ENCODE measurements at places on chromosomes 6 and 20.

- DNase-seq, result peak; percentile 9
- no peak overlapping the region for H3K4me3 ChIP-seq
- no peaks in the 10 kb centered on the region for H3K4me1 ChIP-seq
- H3K27ac ChIP-seq, result no peak overlapping the region
Measured at GRCh38 chr6:43188426-43188825, 6.4 kb downstream of the CUL9 start.

GRCh38 chr20:62291251-62292066 is 11.3 kb upstream of the ADRM1 start:
- H3K27ac ChIP-seq, result no peak overlapping the region
- H3K36me3 ChIP-seq, result peaks cover 81% of the 10 kb centered on the region
- peak; percentile 79 for DNase-seq
- no peaks in the 10 kb centered on the region for H3K27me3 ChIP-seq
- H3K4me1 ChIP-seq, result no peaks in the 10 kb centered on the region

DNA sequence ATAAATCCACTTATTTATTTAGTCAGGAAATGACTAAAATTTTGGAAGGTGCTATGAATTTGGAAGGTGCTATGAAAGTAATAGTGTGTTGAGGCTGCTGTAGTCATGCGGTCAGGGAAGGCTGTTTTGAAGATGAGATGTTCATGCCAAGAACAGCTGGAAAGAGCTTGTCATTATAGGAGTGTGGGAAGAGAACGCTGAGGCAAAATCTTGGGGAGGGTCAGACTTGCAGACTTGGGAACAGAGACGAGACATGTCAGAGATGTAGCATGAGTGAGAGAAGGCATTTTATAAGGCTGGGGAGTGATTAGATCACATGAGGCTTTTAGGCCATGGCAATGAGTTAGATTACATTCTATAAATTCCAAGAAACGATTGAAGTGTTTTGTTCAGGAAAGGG is 124.0 kb upstream of the B3GAT2 start:
- H3K36me3 ChIP-seq, result no peaks in the 10 kb centered on the region
- no peaks in the 10 kb centered on the region for H3K4me1 ChIP-seq
- no peaks in the 10 kb centered on the region for H3K27me3 ChIP-seq
- DNase-seq, result no peak
- no peak overlapping the region for H3K4me3 ChIP-seq
- H3K27ac ChIP-seq, result no peak overlapping the region

DNA sequence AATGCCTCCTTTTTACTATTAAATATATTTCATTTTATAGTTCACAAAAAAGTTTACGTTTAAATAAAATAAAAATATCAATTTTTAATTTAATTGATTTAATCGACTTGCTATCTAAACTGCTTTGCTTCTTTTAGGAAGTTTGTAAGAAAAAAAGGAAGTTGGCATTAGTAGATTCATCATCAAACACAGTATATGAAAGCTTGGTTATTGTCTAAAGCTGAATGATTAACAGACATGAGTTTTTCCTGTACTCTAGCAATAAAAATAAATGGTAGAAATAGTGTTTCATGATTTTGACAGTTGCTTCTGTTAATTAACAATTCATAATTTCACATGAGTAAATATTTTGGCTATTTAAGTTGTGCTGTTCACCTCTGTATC is 1285.5 kb upstream of the GJE1 start:
- H3K36me3 ChIP-seq, result no peaks in the 10 kb centered on the region
- no peak for DNase-seq
- peaks cover 32% of the 10 kb centered on the region for H3K4me1 ChIP-seq
- no peaks in the 10 kb centered on the region for H3K27me3 ChIP-seq
- H3K4me3 ChIP-seq, result no peak overlapping the region

GRCh38 chr6:96947055-96947454 is 22.5 kb downstream of the KLHL32 start:
- H3K27me3 ChIP-seq, result peaks cover 40% of the 10 kb centered on the region
- H3K4me1 ChIP-seq, result no peaks in the 10 kb centered on the region
- H3K36me3 ChIP-seq, result no peaks in the 10 kb centered on the region
- no peak overlapping the region for H3K4me3 ChIP-seq
- no peak for DNase-seq

DNA sequence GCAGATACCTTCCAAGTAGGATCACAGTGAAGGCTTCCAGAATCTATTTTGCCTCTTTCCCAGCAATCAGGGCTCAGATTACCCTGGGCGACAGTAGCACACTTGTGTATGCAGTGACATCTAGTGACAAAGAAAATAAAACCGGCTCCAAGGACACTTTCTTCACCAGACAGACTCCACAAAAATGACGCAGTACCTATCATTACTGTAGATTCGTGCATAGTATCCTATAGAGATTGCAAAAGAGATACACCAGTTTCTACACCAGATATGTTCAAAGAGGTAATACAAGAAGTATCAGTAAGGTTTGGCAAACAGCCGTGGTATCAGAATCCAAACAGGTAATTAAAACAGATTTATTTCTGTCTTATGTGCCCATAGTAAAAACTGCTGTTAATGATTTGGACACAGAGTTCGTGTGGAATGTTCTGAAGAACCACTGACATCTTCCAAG is 600.4 kb upstream of the JAG1 start:
- DNase-seq, result no peak
- H3K4me3 ChIP-seq, result no peak overlapping the region
- H3K36me3 ChIP-seq, result no peaks in the 10 kb centered on the region
- no peaks in the 10 kb centered on the region for H3K27me3 ChIP-seq
- peaks cover 5% of the 10 kb centered on the region for H3K4me1 ChIP-seq
- no peak overlapping the region for H3K27ac ChIP-seq

- no peak overlapping the region for H3K27ac ChIP-seq
- no peaks in the 10 kb centered on the region for H3K4me1 ChIP-seq
- H3K27me3 ChIP-seq, result no peaks in the 10 kb centered on the region
Measured at GRCh38 chr20:39857187-39857586, 831.8 kb downstream of the MAFB start.

DNA sequence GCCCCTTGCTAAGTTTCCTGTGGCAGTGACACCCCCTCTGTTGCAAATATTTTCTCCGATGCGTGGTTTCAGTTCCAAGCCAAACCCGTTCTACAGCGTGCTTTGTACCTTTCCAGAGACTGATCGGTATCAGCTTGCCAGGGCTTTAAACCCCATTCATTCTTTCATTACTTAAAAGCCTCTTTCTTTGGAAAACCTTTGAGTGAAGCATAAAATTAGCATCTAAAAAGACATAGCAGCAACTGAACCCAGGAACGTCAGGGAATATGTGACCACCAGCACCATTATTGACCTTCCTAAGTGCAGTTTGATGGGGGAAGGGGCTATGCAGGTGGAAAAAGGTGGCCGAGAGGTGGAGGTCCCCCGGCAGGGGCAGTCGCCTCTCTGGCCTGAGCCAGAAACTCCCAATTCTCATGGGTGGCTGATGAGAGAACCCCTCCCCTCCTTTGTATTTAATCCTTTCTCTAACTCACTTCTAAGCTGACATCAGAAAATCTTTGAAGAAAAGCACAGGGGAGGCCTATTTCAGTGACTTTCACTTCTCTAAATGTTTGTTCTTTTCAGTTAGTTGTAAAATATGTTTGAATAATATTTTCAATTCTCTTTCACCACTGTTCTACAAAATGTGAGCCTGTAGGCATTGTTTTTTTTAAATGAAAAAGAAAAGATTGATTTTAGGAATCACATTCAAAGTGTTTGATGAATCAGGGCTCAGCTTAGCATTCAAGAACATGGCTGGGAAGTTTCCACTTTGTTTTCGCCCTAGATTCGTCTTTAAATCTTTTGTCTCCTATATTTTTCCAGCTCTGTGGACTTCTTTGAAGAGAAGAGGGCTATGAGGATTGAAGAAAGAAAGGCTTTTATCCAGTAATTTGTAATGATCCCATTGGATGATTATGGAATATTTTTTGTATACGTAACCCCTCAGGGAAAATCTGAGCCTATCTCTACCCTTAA is 89.2 kb downstream of the RSPH3 start:
- H3K36me3 ChIP-seq, result no peaks in the 10 kb centered on the region
- H3K27me3 ChIP-seq, result no peaks in the 10 kb centered on the region
- peak overlapping the region; percentile 15 for H3K27ac ChIP-seq
- H3K4me1 ChIP-seq, result peaks cover 14% of the 10 kb centered on the region
- H3K4me3 ChIP-seq, result no peak overlapping the region
- DNase-seq, result no peak

DNA sequence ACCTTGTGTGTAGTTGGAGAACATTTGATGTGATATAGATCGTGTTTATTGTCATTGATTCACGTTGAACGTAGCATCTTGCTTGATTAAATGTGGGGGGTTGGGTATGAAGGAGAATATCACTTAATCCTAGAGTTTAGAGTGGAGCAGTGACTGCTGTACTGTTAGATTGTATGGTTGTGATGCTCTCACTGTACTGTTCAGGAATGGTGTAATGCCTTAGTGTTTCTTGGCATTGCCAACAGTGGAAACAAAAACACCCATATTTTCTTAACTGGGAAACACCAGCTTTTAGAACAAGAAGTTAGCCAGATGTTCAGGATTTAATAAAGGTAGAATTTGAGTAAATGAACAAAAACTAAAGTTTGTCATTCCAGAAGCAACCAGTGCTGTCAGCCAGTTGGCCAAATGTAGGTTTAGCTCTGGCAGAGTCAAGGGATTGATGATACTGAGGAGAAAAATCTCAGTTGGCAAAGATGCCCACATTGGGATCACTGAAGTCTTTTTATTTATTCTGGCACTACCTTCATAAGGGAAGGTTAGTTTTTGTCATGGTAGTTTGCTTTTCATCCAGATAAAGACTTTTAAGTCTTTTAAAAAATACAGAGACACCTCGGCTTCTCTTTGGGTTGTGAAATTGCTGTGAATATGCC is 129.9 kb downstream of the JARID2 start:
- DNase-seq, result no peak
- H3K4me1 ChIP-seq, result peaks cover 4% of the 10 kb centered on the region
- no peak overlapping the region for H3K4me3 ChIP-seq

DNA sequence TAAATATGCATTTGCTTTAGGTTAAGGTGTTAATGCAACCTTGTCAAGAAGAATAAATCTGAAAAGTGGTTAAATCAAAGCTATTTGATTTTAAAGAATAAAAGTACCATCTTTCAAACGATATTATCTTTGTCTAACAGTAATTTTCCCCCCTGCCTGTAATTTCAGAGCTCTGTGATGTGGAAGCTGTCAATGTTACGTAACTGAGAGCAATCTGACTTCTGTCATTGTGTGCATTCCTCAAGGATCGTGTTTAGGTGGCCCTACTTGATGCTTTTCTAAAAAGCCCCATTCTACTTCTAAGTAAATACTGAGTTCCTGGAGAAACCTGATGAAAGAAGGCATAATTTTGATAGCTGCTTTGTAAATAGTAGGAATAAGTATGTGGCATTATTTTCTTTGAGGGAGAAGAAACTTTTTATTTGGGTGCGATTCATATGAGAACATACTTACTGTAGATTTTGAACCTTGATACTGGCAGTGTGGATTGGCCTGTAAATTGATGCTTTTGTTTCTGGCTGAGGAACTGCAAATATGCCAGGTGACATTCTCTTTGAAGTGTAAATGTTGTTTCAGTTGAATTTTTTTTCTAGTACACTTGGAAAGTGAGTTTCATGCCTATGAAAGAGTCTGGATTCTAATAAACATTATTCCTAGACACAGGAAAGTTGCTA is 529.6 kb upstream of the FLRT3 start:
- no peak overlapping the region for H3K4me3 ChIP-seq
- DNase-seq, result no peak
- peaks cover 12% of the 10 kb centered on the region for H3K4me1 ChIP-seq
- no peaks in the 10 kb centered on the region for H3K36me3 ChIP-seq

GRCh38 chr20:2283706-2284423 is 11.9 kb upstream of the TGM3 start:
- H3K4me3 ChIP-seq, result no peak overlapping the region
- H3K27me3 ChIP-seq, result no peaks in the 10 kb centered on the region
- H3K4me1 ChIP-seq, result peaks cover 14% of the 10 kb centered on the region
- no peaks in the 10 kb centered on the region for H3K36me3 ChIP-seq

DNA sequence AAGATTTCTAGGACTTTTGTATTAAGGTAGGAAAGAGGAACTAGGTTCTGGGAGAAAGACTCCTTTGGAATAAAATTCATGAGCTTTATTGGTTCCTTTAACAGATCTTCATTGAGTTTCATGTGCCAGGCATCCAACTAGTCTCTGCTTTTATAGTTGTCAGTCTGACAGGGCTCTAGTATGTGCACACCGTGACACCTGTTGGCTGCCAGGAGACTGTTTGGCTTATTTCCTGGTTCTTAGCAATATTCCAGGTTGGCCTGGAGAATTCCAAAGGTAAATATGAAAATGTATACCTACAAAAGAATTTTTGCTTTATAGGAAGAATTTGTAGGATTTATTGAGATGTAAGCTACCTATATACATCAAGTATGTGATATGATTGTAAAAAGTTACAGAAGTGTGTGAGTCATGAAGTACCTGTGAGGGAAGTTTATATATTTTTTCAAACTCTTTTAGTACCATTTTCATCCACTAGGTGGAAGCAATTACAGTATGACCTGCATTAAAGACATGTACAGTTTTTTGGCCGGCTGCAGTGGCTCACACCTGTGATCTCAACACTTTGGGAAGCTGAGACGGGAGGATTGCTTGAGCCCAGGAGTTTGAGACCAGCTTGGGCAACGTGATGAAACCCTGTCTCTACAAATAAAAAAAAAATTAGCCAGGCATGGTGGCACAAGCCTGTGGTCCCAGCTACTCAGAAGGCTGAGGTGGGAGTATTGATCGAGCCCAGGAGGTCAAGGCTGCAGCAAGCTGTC is 35.2 kb downstream of the NDUFAF5 start:
- H3K36me3 ChIP-seq, result peaks cover 33% of the 10 kb centered on the region
- H3K27ac ChIP-seq, result no peak overlapping the region
- H3K4me1 ChIP-seq, result peaks cover 4% of the 10 kb centered on the region
- H3K4me3 ChIP-seq, result no peak overlapping the region
- H3K27me3 ChIP-seq, result no peaks in the 10 kb centered on the region
- no peak for DNase-seq

GRCh38 chr6:7260291-7261031 is 52.5 kb downstream of the SSR1 start:
- H3K4me3 ChIP-seq, result peak overlapping the region; percentile 36
- DNase-seq, result no peak
- no peaks in the 10 kb centered on the region for H3K27me3 ChIP-seq

- H3K4me1 ChIP-seq, result peaks cover 12% of the 10 kb centered on the region
- no peaks in the 10 kb centered on the region for H3K27me3 ChIP-seq
- no peaks in the 10 kb centered on the region for H3K36me3 ChIP-seq
- H3K4me3 ChIP-seq, result no peak overlapping the region
Measured at GRCh38 chr6:12546410-12547002, 170.1 kb upstream of the PHACTR1 start.

GRCh38 chr20:34017610-34018009 is 23.9 kb downstream of the RALY start:
- H3K27ac ChIP-seq, result peak overlapping the region; percentile 35
- H3K4me1 ChIP-seq, result peaks cover 30% of the 10 kb centered on the region
- no peak overlapping the region for H3K4me3 ChIP-seq

- no peak overlapping the region for H3K27ac ChIP-seq
- DNase-seq, result no peak
- no peaks in the 10 kb centered on the region for H3K4me1 ChIP-seq
- H3K4me3 ChIP-seq, result no peak overlapping the region
- H3K27me3 ChIP-seq, result peaks cover 6% of the 10 kb centered on the region
Measured at GRCh38 chr20:54023406-54023805, 47.0 kb downstream of the BCAS1 start.

All from RWPE2 (cell line).